ENCODE measurements at places on chromosomes 13 and 19. TPM values are rescaled to one million over a fixed set of nuclear protein-coding genes. Genes with fewer than 3 reads are reported as not detected.

The C19orf38 gene
- 3.7 TPM for polyA plus RNA-seq

The C5AR1 gene
- polyA plus RNA-seq: 2.9 TPM

The LPAR2 gene
- polyA plus RNA-seq: 4.4 TPM

The MBD3L3 gene
- not detected for polyA plus RNA-seq

The NCAN gene
- polyA plus RNA-seq: 0.06 TPM

- DNase-seq: no peak
Observed at GRCh38 chr13:64283926-64284325, 2868.3 kb upstream of the PCDH20 start.

DNA sequence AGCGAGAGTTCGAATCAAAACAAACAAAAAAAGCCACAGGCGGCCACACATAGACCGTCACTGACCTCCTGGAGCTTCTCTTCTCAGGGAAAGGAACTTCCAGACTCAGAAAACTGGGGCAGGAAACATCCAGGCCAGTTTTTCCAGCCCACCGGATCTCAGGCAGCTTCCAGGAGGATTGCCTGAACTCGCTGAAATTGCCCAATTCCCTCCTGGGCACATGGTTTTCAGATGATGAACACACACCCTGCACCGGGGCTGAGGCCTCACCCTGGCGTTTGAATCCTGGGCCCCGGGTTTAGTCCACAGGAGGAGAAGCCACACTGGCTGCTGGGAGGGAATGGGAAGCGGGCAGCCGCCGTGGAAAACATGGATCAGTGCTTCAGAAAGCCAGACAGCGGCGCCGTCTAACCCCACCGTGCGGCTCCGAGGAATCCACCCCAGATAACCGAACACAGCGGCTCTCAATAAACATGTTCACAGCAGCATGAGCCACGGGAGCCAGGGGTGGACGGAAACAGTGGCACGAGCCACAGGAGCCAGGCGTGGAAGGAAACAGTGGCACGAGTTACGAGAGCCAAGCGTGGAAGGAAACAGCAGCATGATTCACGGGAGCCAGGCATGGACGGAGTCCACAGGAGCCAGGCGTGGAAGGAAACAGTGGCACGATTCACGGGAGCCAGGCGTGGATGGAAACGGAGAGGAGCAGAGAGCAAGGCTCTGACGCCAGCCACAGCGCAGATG lies 18.2 kb upstream of the PTBP1 start:
- no peak for DNase-seq

DNA sequence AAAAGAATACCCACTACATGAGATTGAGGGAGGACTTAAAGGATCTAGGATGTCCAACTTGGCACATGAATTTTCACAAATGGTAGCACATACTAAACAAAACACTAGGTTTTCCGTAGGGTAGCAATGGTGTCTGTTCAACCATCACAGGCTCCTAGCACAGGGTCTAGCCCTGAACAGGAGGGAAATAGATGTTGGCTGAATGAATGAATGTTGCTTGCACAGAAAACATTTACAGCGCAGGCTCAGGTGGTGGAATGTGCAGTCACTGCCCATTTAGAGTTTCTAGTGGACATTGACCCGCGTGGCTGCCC lies 1.9 kb upstream of the MYCBP2 start:
- DNase-seq: no peak

GRCh38 chr13:39835253-39835652 lies 179.8 kb downstream of the COG6 start:
- DNase-seq: no peak

GRCh38 chr13:33204130-33204927 lies 81.2 kb downstream of the STARD13 start:
- peak; percentile 96 for DNase-seq

GRCh38 chr13:103325672-103326071 lies 259.5 kb upstream of the SLC10A2 start:
- no peak for DNase-seq

GRCh38 chr19:46021531-46022041 lies 1.3 kb downstream of the PGLYRP1 start:
- DNase-seq: no peak

- DNase-seq: no peak
Observed at GRCh38 chr13:60032851-60033250, 130.9 kb downstream of the DIAPH3 start.

DNA sequence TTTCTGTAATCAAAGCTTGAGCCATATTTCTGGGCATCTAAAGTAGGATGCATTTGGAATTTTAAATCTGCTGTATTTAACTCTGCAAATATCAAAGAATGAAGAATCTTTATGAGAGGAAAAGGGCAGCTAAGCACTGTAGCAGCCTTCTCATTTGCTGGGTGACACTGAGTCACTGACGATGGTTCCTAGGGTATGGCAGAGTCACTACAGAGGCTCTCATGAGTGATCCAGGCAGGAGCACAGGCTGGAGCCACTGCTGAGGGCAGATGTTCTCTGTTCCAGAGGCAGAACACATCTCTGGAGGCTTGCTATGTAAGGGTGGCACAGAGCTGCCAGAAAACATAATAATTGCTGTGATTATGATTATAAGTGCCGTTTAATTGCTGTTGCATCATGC lies 340.7 kb upstream of the HTR2A start:
- DNase-seq: no peak

Measured in hindlimb muscle (tissue), 1 donor.